Smooth muscle cell of the umbilical artery (primary cell): ENCODE measurements at places on chromosomes 16 and 17. TPM values are rescaled to one million over a fixed set of nuclear protein-coding genes. Genes with fewer than 3 reads are reported as not detected.

Gene SLC43A2
- total RNA-seq = 5.0 and 6.2 TPM in 2 replicates

Gene SHISA6
- not detected in 2 replicates for total RNA-seq

Gene KRTAP2-2
- total RNA-seq = not detected in 2 replicates

Gene CHTF18
- 5.3 and 15.8 TPM in 2 replicates for total RNA-seq

Gene KCNJ2
- 0.59 and 0.92 TPM in 2 replicates for total RNA-seq

Gene BCAR1
- 55.5 and 116 TPM in 2 replicates for total RNA-seq

Gene MCRIP1
- 82.5 and 97.7 TPM in 2 replicates for total RNA-seq

Gene RPRML
- not detected in 2 replicates for total RNA-seq

Gene COPZ2
- 33.1 and 95.3 TPM in 2 replicates for total RNA-seq

Gene MYADML2
- total RNA-seq = under 0.01 TPM in 1 of 2 replicates, not detected in the other
